H7 (cell line): ENCODE measurements at places on chromosomes 7 and 10. TPM values are rescaled to one million over a fixed set of nuclear protein-coding genes. Genes with fewer than 3 reads are reported as not detected.

Gene ADAM22
- 2.1 and 4.8 TPM in 2 replicates for total RNA-seq

Gene C10orf105
- total RNA-seq: 0.17 and 0.18 TPM in 2 replicates

Gene SVOPL
- 0.33 and 2.3 TPM in 2 replicates for total RNA-seq

Gene FLNC
- total RNA-seq: 26.9 and 32.3 TPM in 2 replicates

Gene GPRIN2
- 4.3 and 4.7 TPM in 2 replicates for total RNA-seq

Gene CLRN3
- total RNA-seq: not detected in 2 replicates

Gene SBDS
- total RNA-seq: 21.8 and 26.5 TPM in 2 replicates

Gene INMT
- total RNA-seq: 1.0 and 3.9 TPM in 2 replicates

Gene C10orf62
- not detected in 2 replicates for total RNA-seq

Gene MYH16
- total RNA-seq: not detected in 2 replicates

Gene PRKAG2
- total RNA-seq: 5.8 and 6.0 TPM in 2 replicates

Gene OR13A1
- total RNA-seq: not detected in 2 replicates

Gene SERPINE1
- 3.4 and 3.6 TPM in 2 replicates for total RNA-seq

Gene IQUB
- total RNA-seq: 0.07 and 0.15 TPM in 2 replicates

Gene KIF11
- total RNA-seq: 44.2 and 59.1 TPM in 2 replicates

Gene LEP
- not detected in 2 replicates for total RNA-seq

Gene ACSL5
- 0.17 TPM in 1 of 2 replicates, not detected in the other for total RNA-seq
